ENCODE measurements at places on chromosomes 3 and 15.

DNA sequence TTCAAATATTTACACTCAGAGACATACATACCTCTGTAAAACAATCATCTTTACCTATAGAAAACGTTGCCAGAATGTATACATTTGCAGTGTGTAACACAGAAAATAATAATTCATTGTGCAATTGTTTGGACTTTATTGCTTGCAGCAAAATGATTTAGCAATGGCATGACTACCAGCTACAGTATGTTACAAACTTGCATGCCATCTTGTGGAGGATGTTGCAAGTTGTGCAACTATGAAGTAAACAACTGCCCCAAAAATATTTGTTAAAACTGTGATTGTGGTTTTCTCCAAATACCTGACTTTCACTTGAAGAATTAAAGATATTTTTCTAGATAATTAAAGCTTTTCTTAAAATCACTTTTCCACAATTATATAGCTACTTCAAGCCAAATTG, 27.1 kb upstream of the C3orf49 start:
- peak; percentile 11 for DNase-seq

GRCh38 chr3:89622063-89622700, 514.8 kb downstream of the EPHA3 start:
- DNase-seq, result no peak

- no peak for DNase-seq
Observed at GRCh38 chr3:105032541-105032940, 334.2 kb upstream of the ALCAM start.

DNA sequence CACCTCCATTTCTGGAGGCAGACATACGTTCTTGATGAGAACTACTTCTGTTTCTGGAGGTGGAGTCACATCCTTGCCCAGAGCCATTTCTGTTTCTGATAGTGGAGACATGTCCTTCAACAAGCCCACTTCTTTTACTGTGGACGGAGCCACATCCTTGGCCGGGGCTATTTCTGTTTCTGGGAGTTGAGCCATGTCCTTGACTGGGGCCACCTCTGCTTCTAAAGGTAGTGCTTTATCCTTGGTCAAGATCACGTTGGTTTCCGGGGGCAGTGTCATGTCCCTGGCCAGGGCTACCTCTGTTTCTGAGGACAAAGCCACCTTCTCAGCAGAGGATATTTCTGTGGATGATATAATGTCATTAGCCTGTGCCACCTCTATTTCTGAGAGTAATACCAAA, 100.0 kb downstream of the MAP4 start:
- DNase-seq, result no peak

- DNase-seq, result no peak
Observed at GRCh38 chr15:68431037-68431791, 749 bp downstream of the ITGA11 start.

- DNase-seq, result no peak
Observed at GRCh38 chr15:92365906-92366305, 27.8 kb upstream of the ST8SIA2 start.

DNA sequence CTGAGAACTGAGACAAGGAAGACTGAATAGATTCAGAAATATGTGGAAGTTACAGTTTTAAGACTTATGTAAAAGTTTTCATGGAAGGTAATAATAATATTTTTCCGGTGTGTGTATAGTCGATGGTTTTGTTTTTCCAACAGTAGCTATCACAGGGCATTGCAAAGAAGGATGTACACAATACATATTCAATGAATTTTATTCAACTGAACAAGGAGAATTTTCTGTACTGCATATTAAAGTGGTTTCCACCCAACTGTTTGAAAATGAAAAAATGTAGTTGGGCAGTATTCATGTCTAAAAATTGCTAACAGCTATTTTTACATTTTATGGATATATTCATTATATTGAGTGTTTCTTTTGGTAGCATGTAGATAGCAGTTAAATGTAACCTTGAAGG, 350.3 kb upstream of the ATP10A start:
- DNase-seq, result no peak

GRCh38 chr15:93278006-93278405, 189.0 kb upstream of the RGMA start:
- DNase-seq, result no peak

DNA sequence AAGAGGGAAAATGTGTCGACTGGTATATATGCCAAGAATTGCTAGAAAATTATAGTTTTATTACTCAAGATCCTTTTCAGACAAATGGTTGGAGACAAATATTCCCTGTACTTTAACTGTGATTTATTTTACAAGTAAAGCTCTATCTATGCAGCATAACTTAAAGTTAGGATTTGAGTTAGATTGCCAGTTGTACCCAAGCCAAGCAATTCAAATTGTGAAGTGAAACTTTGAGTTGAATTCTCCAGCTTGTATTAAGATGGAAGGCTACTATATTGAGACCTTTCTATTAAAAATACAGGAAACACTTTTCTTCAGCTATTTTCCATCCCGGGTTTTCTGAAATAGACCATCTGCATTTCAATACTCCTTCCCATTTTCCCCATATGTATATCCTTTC, 333.1 kb upstream of the RBMS3 start:
- DNase-seq, result no peak

DNA sequence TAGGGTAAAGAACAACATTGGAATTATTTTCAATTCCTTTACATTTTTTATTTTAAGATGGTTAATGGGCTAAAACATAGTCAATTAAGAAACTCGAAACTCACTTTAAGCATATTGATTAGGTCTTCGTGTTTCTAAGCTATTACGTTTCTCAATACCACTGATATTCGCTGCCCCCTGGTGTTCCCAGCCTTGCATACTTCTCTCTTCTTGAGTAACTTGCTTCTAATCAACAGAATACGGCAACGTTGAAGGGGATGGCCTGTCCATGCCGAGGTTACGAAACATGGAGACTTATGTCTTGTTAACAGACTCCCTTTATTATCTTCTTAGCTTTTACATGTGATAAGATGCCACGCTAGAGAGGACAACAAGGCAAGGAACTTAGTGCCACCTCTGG, 43.6 kb downstream of the ROBO1 start:
- no peak for DNase-seq

GRCh38 chr3:107430996-107431245, 53.7 kb downstream of the CCDC54 start:
- no peak for DNase-seq

DNA sequence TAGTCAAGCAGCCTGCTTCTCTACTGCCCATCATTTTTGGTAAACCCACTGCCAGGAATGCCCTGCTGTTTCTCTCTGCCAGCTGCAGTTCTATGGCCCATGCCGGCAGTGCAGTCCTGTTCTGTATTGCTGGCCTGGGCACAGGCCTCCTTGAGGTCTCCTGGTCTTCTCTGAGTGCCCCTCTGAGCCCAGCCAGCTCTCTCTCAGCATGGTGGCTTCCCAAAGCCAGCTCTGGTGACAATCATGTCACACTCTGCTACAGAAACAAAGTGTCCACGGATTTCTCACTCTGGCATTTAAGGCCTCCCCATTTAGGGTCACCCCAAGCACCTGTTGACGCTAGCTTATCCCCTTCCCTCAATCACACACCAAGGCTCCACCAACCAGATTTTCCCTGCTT, 24.5 kb downstream of the SRPRB start:
- no peak for DNase-seq

DNA sequence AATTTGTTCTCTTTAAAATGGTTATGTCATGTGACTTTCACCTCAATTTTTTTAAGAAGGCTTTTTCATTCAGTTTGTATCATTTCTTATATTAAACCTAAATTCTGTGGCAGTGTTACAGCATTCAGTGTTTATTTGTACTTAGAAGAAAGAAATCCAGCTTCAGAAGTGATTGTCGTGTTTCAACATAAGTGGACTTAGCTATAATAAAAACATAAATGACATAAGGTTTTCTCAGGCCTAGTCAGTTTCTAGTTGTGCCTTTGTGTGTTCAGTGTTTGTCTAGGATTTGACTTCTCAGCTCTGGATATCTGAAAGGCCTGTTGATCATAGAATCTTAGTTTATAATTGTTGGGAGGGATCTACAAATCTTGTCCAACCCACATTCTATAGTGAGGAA, 80.5 kb downstream of the STT3B start:
- DNase-seq, result no peak

DNA sequence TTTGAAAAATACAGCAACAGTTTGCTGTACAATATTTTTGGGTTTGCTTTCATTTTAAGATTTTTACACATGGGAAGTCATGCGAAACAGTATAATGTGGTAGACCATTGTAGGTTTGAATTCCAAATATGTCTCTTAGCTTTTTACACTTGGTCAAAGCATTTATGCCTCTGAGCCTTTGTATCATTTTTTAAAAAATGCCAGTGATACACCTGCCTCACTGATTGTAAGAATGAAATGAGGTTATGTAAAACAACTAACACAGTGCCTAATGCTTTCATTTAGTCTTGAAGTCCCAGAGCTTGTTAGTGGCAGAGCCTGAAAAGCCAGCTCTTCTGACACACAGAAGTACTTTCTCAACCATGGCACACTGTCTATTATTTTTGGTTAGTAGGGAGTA, 202.0 kb downstream of the UBE2E2 start:
- no peak for DNase-seq

DNA sequence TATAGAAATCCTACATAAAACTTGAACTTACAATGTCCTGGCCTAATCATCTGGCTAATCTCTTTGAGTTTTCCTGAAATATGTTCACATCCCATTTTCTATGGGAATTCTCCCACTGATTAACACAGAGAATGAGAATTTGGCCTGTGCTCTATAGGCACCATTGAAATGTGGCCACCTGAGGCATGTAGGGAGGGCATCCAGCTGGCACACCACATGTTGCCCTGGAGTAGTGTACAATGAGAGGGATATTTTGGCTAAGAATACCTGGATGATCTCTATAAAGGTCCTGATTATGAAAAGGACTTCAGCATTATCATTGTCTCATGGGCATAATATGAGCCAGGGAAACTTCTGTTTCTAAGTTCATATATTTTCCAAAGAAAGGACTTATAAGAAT, 324.0 kb downstream of the ZBTB20 start:
- no peak for DNase-seq

DNA sequence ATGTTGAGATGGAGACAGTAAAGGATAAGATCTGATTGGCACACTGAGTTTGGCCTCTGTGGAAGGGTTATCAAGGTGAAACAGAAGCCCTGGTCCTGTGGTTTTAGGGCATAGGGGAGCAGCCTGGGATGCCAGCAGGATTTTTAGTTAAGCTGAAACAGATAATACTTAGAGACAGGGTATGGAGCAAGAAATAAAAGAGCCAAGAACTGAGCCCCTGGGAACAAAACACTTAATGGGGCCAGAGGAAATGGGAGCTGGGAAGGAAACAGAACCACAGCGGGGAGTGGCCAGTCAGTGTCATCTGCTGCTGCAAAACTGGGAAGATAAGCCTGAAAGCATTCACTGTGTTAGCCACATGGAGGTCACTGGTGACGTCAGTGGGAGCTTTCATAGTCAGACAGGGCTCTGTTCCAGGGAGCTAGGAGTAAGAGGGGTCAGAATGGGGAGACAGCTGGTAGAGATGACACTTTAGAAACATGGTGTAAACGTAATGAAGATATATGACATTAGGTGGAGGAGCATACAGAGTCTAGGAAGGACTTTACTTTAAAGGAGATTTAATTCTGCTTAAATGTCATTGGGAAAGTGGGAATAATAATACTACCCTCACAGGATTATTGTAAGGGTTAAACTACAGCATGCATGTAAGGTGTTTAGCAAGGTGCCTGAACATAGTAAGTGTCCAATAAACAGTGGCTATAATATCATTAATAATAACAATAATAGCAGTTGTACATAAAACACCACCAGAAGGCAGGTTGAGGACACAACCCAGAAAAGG, 172.7 kb upstream of the CTNNB1 start:
- DNase-seq, result peak; percentile 50

DNA sequence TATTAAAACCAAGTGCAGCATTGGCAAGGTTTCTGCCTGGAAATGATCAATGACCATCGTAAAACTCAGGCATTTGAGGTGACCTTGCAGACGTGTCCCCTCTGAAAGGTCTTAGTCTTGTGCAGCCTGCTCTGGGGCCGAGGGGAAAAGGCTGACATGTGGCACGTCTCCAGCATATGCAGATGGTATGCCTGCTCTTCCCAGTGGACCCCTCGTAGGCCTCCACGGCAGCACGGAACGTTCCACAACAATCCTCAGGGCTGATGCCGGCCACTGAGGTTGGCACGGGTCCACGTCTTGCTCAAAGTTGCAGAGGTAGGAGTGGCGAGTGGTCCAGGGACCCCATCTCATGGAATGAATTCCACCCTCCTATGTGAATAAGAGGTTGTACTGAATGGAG, 247.5 kb upstream of the LYSMD4 start:
- no peak for DNase-seq

- DNase-seq, result no peak
Observed at GRCh38 chr3:197103766-197104165, 74.1 kb upstream of the MELTF start.

- no peak for DNase-seq
Observed at GRCh38 chr3:4225005-4225471, 78.1 kb upstream of the SETMAR start.

DNA sequence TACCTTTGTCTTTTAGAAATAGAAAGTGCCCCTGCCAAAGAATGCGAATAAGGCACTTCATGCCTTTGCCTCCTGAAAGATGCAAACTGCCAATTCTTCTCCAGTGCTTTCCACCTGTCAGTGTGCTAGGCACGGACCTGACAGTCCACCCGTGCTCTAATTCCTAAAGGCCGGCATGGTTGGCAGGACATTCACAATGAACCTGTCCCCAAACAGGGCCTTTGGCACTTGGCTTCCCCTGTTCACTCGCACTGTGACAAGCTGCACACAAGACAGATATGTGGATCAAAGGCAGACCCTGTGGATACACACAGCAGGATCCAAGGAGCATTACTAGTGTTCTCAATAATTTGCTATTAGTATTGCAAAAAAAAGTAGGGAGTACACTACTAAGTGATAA, 505.7 kb upstream of the AGTR1 start:
- no peak for DNase-seq

DNA sequence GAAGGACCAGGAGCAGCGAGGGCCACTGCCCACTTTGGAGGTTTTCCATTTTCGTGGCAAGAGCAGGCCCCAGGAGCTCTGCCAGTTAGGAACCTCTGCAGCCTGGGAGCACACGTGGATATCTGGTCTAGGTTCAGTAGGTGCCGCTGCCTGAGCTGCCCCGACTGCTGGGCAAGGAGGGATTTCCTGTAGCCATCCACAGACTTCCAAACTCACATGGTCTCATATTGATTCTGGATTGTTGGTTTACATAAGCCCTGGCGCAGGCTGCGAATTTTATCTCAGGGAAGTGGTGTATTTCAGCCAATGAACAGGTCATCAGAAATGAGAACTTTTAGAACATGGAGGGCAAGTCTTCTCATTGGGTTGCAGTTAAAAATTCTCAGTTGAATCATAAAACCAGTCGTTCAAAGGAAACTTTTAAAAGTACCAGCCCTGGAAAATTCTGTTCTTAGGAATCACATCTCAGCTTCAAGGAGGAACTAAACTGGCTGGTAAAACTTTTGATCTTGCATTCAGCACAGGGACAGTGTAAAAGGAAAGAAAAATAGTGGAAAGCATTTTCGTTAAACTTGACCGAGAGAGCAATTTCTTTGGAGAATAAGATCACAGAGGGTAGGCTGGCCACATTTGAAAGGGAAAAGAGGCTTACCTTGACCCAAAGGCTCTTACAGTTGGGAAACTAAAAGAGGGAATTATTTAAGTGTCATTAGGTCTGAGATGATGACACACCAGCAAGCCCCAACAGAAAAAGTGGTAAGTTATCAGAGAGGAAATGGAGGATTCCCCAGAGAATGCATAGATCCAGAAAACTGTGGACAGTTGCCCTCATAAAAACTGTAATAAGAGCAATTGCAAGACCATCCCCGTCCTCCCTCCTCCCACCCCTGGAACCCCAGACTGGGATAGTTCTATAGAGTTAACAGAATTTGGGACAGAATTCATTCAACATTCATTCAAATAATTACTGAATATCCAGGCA, 6.4 kb upstream of the RTP3 start:
- DNase-seq, result peak; percentile 50

All from SW480 (cell line).